ENCODE measurements at places on chromosomes 13 and 19.

- no peak for DNase-seq
Measured at GRCh38 chr19:50777830-50778303, 7.6 kb downstream of the GPR32 start.

DNA sequence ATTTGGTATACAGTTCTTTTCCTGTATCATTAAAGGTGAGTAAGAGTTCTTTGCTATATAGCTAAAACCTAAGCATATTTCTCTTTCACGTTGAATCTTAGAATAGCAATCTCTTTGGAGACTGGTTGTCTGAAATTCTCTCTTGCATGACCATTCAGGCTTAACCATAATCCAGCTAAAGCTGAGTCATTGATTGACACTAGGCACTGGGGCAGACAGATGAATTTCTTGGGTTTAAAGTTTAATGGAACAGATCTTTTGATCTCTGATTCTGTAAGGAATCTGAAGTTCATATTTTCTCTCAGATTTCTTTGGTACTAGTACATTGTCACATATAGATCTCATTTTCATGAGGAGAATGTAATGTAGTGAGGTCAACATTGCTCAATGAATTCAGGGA, 397.3 kb upstream of the MIR17HG start:
- no peak for DNase-seq

GRCh38 chr19:7662657-7663056, 6.2 kb upstream of the RETN start:
- DNase-seq, result no peak

DNA sequence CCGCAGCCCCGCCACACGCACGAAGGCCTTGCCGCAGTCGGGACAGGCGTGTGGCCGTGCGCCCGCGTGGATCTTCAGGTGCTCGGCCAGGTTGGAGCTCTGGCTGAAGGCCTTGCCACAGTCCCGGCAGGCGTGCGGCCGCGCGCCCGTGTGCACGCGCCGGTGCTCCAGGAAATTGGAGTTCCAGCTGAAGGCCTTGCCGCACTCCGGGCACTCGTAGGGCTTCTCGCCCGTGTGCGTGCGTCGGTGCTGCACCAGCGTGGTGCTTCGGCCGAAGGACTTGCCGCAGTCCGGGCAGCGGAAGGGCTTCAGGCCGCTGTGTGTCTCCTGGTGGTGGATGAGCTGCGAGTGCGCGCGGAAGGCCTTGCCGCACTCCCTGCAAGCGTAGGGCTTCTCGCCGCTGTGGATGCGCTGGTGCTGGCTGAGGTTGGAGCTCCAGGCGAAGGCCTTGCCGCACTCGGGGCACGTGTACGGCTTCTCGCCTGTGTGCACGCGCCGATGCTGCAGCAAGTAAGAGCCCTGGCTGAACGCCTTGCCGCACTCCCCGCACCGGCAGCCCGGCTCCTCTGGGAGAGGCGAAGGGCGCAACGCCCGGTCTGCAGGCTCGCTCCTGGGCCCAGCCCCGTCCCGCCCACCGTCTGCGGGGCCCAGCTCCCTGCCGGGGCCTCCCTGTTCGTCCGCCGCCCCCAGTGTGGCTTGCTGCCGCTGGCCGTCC, 3.6 kb upstream of the A1BG start:
- DNase-seq, result no peak

- DNase-seq, result no peak
Measured at GRCh38 chr19:51503286-51503817, 1.8 kb upstream of the SIGLEC12 start.

GRCh38 chr19:46574533-46574932, 26.6 kb upstream of the CALM3 start:
- no peak for DNase-seq

GRCh38 chr19:30695171-30695875, 323.1 kb downstream of the ZNF536 start:
- no peak for DNase-seq

GRCh38 chr13:75444016-75444415, 38.0 kb downstream of the TBC1D4 start:
- no peak for DNase-seq

DNA sequence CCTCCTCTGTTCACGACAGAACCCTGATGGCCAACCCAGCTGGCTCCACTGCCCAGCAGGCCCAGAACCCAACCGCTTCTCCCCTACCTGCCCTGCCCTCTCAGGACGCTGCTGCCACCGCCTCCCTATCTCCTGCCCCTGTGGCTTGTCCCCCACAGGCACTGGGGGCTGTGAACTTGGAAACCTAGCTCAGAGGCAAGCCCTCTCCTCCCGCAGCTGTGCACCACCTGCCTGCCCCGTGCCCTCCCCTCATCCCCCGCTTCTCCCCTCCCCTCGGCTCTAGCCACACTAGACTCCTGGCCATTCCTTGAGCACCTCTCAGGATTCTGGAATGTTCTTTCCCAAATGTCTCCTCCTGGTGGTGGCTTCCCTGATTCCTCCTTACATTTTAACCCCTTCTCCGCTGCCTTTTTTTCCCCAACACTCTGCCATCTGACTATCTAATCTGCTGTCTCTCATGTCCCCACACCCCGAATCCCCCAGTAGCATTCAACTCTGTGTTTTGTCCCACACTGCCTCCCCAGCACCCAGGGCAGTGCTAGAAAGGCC, 6.7 kb downstream of the NANOS3 start:
- no peak for DNase-seq

DNA sequence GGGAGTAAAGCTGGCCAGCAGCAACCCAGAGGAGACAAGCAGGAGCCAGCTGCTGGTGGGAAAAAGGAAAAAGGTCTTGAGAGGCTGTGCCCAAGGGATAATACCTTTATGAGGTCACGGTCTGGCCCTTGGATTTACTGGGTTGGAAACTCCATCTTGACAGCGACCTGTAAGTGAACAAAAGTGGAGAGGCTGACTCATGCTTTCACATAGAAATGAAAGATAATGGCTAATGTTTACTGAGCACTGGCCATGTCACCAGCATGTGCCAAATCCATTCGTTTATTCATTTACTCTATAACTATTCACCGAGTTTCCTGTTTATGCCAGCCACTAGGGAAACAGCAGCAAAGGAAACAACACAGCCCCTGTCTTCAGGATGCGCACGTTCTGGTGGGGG, 4.7 kb downstream of the VRK3 start:
- DNase-seq, result no peak

DNA sequence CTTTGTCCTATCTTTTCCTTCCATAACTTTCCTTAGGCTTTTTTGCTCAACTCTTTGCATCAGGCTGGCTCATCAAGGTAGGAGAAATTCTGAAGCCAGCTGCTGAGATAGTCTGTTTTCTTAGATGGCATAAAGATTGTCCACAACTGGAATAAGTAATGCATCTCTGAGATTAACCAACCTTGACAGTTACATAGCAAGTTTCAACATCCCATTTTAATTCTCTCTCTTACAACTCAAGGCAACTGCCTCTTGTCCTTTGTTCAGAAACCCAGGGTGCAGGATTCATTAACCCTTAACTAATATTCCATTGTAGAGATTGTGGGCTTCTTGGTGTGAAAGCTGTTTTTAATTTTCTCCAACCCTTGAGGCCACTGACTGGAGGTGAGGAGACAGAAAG, 239.2 kb downstream of the LACC1 start:
- no peak for DNase-seq

DNA sequence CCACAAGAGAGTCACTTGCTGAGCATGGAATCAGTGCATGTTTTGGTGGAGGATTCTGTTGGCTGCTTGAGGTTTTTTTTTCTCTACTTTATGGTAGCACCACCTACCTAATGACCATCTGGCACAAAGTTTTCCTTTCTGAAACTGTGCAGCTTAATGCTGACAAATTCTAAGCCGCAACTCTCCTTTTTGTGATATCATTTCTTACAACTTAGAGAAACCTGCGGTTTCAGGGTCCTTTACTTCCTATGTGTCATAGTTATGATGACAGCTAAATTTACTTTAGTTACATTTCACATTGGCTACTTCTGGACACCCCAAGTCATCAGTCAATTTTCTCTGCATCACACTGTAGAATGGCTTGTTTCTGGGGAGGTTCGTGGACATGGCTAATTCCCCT, 115.4 kb upstream of the TMTC4 start:
- DNase-seq, result no peak

- DNase-seq, result no peak
Measured at GRCh38 chr13:95524264-95524901, 28.1 kb upstream of the CLDN10 start.

GRCh38 chr19:5903624-5904351, at the start of gene NDUFA11:
NDUFA11 (minus strand) TSS chr19:5903790; CDS start chr19:5903708, 82 bp downstream.
- DNase-seq, result peak; percentile 93

DNA sequence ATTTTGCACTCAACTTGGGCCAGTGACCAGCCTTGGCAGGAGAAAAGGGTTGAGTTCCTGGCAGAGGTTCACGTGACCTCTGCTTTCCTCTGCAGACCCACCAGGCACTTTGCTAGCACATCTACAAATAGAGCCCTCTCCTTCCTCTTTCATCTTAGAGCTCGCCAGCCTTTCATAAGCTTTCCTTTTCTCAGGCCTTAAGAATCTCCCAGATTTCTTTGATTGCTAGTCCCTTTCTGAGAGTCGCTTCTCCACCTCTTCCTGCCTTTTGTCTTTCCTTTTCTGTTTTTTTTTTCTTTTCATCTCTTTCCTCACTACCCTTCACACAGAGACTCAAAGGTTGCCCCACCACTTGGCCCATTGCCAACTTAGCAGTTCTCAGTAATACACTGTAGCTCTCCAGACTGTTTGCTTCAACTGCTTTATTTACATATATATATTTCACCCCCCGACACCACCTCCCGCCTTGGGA, 375.7 kb upstream of the SPRY2 start:
- DNase-seq, result no peak

DNA sequence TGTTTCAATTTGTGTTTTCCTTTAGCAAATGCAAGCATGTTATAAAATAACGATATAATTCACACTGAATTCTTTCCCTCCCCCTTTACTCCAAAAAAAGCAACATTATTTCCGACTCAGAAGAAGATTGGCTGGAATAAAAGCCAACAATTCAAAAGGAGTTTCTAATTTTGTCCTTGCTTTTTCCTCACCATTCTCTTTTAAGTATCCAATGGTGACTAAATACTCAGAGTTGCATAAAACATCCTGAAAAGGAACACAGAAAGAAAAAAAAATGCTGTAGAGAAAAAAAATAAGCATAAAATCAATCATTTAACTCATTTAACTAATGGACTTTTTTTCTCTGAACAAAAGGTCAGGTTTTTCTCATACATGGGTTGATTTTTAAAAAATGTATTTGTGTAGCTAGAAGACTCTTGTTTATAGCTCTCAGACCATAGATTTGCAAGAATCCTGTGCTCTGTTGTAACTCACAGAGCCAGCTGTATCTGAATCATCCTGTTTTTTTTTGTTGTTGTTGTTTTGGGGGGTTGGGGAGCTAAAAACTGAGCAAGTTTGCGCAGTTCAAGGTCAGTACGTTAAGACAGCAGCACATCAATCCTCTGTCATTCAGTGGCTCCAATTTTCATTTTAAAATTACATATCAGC, 108.1 kb downstream of the PCDH17 start:
- DNase-seq, result no peak

GRCh38 chr13:23901365-23901764, 4.1 kb upstream of the C1QTNF9B start:
- no peak for DNase-seq

- no peak for DNase-seq
Measured at GRCh38 chr19:56136362-56136761, 4.7 kb upstream of the ZNF444 start.

DNA sequence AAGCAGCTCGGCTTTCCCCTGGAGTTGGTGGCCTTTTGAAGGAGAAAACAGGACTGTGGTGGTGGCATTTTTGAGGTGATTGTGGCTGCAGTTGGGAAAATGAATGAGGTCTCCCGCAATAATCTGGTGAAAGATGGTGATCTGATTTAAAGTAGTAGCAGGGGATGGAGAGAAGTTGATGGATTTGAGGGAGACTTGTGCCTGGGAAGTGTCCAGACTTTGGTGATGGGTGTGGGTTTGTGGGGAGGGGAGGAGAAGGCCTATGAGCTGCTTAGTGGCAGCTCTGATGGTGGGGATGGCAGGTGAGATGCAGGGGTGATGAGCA, 4.0 kb upstream of the EPN1 start:
- DNase-seq, result no peak

DNA sequence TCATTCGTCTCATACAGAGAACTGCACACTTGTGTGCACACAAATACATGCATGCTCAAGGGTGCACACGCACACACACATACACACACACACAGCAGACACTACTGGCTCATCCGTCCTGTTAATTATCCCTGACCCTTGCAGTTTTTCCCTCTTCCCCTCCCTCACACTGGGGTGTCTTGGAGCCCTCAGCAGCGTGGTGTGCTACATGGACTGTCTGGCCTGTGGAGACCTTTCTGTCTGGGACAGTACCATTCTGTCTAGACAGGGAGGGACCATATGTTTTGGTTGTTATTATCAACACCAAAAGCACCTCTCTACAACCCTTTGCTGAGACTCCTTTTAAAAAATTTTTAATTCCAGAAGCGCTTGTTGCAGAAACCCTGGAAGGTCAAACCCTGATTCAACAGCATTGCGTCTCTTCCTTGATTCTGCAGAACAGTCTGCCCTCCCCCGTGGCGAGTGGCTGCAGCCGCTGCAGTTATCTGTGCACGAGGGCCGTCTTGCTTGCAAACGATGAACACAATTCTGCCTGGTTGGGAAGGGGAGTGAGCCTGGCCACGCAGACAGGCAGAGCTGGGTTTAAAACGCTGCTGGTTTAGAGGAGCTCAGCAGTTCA, 374.0 kb downstream of the IRS2 start:
- DNase-seq, result no peak

DNA sequence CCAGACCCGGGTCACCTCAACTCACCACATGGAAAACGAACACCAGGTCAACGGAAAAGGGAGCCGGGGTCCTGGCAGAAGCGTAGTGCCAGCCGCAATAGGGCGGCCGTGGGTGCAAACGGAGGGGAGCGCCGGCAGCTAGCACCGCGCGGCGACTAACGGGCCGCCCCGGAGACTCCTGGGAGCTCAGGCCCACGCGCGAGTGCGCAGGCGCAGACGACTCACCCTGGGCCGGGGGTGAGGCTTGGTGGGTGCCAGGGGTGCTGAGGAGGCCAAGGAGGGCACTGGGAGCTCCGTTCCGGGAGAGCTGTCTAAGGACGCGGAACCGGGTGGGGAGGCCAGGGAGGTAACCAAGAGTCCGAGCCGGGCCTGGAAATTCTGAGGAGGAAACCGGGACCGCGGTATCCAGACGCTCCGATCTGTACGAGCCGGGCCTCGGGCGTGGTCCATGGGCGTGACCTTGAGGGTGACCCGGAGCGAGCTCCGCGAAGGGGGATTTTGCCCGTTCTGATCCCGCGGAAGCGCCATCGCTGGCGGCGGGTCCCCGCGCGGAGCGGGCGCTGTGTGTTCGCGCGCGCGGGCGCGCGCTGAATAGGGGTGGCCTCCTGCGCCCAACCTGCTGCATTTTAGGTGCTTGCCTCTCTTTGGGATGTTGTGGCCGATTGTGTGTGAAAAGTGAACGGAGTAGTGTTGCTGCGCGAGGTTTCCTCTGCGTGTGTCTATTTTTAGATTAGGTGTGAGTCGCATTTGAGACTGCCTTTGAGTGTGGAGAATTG, at the start of gene ZNF382:
Gene ZNF382 (plus strand): TSS at position 213 of the 776 bp plus-strand sequence. CDS start 4,602 bp downstream, outside the sequence.
- peak; percentile 71 for DNase-seq
